ENCODE measurements at places on chromosomes 11 and 22.

GRCh38 chr11:133619973-133620372 is 87.7 kb upstream of the OPCML start:
- no peak for DNase-seq

GRCh38 chr22:45268167-45268957 is 16.4 kb upstream of the UPK3A start:
- DNase-seq = no peak

DNA sequence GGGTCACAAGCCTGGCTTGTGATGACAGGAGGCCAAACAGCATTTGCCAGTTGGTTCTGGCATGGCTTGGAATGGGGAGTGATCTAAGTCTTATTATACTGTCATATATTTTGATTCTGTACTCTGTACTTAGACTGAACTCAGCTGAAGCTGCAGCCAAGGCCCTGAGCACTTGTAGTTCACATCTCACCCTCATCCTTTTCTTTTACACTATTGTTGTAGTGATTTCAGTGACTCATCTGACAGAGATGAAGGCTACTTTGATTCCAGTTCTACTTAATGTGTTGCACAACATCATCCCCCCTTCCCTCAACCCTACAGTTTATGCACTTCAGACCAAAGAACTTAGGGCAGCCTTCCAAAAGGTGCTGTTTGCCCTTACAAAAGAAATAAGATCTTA is 843 bp downstream of the OR56B1 start:
- DNase-seq = no peak

DNA sequence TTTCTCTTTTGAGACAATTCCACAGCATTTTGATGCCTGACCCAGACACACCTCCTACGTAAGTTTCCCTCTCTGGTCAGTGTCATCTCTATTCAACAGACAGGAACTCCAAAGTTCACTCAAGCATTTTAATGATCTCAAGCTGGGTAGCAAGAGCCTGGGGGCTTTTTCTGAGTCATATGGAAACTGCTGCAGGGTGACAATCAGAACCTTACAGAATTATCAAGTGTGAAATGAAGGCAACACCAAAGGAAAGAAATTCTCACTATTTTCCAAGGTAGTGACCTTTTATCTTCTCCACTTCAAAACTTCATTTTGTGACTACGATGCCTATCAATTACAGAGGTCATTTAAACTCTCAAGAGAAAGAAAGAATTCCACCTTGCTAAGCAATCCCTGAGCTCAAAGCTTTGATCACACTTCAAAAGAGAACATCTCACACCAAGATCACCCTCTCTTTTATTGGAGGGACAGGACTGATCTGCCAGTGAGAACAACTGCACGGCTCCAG is 229.0 kb upstream of the ZC3H12C start:
- DNase-seq = no peak

GRCh38 chr11:123122852-123123251 is 60.9 kb upstream of the HSPA8 start:
- DNase-seq = no peak

Data from activated CD4-positive, CD25-positive, alpha-beta regulatory T cell (primary cell).